HepG2 (cell line): ENCODE measurements at places on chromosomes 16 and 17. TPM values are rescaled to one million over a fixed set of nuclear protein-coding genes. Genes with fewer than 3 reads are reported as not detected.
A peak's percentile ranks its signal among the peaks of the same experiment; 100 is the strongest.

DNA sequence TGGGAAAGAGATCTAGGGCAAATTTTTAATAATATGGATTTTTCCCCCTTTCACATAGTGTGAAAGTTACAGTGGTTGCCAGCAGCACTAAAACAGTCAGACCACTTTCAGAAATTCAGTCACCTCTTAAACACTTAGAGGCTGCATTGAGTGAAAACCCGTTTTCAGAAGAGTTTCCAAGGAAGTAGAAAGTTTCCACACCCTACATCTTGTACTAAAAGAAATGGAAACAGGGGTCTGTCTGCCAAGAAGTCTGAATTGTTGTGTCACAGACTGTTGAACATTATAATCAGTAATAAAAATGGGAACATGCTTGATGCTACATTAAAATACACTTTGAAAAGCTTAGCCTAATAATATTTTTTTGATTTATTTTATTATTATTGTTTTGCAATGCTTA lies 278.9 kb upstream of the KCNJ16 start:
- no peak for DNase-seq

DNA sequence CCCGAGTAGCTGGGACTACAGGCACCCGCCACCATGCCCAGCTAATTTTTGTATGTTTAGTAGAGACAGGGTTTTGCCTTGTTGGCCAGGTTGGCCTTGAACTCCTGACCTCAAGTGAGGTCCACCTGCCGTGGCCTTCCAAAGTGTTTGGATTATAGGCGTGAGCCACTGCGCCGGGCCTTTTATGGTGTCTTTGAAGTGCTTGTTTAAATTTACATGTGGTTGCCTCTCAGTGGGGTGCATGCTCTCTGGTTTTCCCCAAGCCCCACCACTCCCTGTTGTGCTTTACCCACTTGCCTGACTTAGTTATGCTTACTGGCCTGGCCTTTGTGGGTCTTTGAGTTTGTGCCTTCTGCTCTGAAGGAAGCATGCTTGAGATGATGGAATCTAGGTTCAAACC lies 132.0 kb downstream of the PRKCB start:
- DNase-seq, result peak; percentile 56

DNA sequence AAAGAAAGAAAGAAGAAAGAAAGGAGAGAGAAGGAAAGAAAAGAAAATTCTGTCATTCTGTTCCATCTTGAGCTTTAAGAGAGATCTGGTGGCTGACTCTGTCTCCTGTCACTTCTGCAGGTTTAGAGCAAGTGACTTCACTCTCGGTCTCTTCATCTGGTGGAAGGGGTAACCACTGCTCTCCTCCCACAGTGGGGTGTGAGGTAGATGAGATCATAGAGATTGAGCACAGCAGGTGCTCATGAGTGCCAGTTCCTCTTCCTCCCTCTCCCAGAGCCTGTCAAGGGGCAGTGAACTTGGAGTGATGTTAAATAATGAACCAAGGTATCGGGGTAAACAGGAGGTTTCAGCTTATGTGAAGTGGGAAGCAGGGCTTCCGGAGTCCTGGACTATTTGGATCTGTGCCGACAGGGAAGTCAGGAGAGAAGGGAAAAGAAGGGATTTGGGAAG lies 47.7 kb downstream of the BEAN1 start:
- no peak for DNase-seq

DNA sequence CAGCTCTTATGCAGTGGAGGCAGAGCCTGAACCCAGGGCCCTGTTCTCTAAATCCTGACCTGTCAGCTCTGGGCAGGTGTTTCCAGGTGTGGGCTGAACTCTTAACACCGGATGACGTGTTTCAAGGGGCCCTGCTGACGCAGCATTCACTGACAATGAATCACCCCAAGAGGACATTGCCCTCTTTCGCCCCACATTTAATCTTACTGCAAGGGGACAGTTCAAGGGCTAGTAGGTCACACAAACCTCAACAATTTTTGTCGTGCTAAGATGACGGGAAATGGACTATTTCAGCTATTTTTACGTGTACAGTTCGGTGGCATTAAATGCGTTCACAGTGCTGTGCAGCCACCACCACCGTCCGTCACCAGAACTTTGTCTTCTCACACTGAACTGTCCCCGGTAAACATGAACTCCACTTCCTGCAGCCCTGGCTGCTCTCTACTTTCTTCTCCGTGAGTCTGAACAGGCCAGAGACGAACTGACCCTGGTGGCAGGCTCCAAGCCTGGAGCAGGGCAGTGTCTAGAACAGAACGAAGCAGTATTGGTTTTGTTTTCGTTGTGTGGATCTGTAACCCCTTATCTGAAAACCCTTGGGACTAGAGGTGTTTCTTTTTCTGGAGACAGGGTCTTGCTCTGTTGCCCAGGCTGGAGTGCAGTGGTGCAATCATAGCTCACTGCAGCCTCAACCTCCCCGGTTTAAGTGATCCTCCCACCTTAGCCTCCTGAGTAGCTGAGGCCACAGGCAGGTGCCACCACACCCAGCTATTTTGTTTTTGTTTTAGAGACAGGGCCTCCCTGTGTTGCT lies 88.4 kb upstream of the CIBAR2 start:
- DNase-seq, result peak; percentile 56

DNA sequence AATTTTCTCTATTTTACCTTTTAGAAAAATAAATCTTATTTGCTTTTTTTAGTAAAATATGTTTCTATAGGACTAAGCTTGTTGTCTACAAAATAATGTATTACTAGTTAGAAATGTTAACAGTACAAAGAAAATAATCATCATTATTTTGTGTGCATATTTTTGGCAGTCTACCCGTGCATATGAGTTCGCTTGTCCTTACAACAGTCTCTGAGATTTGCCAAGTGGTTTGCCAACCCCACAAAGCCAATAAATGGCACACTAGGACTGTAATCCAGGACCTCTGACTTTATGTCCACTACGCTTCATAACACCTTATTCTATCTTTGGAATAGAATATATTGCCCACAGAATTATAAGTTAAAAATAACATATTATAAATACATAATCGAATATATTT lies 152.0 kb downstream of the KCNJ2 start:
- no peak for DNase-seq

DNA sequence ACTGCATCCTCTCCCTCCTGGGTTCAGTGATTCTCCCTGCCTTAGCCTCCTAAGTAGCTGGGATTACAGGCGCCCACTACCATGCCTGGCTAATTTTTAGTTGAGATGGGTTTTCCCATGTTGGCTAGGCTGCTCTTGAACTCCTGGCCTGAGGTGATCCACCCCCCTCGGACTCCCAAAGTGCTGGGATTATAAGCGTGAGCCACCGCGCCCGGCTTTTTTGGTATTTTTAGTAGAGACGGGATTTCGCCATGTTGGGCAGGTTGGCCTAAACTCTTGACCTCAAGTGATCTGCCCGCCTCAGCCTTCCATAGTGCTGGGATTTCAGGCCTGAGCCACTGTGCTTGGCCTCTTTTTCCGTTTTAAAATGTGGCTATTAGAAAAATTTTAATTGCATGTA lies 343.8 kb upstream of the RBFOX1 start:
- DNase-seq, result no peak

GRCh38 chr16:1146409-1146808 lies 6.5 kb upstream of the CACNA1H start:
- DNase-seq, result no peak

DNA sequence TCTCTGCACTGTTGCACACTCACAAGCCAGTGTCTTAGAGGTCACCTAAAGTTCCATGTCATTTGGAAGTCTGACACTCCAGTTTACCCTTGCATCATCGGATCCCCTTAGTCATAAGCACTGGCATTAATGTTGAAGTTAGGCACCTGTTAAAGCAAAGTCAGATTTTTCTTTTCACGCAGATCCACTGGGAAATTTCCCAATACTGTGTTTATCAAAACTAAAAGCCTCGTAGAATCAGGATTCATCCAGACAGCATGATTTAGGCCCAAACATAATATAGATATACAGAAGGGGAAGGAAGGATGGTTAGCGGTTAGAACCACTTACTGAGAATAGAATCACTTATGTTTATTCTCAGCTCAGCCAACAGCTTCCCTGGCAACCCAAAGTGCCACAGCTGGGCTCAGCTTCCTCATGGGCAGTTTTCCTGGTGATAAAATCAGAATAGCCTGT lies 30.1 kb upstream of the HAPSTR1 start:
- no peak for DNase-seq

DNA sequence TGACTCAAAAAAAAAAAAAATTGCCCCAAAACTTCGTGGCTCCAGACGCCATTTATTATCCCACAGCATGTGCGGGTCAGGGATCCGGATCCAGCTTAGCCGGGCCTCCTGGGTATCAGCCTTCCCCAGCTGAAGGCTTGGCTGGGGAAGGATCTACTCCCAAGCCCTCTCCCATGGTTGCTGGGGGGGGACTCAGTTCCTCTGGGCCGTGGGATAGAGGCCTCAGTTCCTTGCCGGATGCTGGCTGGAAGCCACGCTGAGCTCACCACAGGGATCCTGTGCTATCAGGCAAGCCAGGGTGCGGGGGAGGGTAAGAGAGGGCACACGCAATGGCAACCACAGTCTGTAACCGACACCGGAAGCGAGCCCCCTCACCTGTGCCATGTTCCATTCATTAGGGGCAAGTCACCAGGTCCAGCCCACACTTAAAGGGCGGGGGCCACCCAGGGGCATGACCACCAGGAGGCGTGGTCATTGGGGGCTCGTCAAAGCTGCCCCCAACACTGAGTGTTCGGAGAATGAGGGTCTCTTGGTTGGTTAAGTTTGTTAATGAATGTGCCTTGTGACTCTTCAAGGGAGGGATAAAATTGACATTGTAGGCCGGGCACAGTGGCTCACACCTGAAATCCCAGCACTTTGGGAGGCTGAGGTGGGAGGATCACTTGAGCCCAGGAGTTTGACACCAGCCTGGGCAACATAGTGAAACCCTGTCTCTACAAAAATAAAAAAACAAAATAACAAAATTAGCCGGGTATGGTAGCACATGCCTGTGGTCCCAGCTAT lies 210.0 kb upstream of the GSE1 start:
- no peak for DNase-seq

DNA sequence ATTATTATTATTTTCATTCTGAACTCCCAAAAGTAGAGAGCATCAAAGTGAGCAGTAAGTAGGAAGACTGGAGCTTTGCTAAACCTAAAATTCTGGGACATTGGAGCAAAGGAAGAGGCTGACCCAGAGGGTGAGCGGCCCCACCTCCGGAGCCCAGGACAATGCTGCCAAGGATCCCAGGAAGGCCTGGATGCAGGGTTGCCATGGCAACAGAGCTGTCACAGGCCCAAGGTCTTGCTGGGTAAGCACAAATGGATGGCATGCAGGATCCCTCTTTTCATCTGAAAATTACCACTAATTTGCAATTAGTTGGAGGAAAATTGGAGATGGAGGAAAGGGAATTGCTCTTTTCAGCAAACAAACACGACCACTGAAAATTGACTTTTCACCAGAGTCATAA lies 457.9 kb upstream of the CDH5 start:
- no peak for DNase-seq

DNA sequence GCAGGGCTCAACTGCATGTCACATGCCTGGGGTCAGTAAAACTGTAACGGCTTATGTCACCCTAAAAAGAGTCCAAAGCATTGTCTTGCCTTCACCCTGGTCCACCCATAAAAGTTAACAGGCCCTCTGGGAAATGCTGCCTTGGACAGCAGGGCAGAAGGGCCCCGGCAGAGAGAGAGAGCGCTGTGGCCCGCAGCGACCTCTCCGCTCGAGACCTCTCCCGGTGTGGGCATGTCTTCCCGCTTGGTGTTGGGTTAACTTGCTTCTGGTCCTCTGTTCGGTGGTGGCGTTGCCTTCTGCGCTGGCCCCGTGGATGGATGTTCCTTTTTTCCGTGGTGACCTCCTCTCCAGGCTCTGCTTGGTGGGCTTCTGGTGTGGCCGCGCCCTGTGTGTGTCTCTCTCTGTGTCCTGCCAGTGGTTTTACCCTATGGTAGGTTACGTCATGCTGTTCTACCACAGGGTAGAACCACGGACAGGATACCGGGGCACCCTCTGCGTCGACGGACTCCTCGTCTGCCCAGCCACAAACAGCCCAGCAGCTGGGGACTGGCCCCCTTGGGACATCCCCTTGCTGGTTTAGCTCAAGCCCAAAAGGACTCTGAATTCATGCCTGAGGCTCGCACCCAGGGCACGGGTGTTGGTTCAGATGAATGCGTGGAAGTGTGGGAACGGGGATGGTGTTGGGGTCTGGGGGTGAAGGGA lies 18.3 kb upstream of the CLEC18A start:
- DNase-seq, result no peak

DNA sequence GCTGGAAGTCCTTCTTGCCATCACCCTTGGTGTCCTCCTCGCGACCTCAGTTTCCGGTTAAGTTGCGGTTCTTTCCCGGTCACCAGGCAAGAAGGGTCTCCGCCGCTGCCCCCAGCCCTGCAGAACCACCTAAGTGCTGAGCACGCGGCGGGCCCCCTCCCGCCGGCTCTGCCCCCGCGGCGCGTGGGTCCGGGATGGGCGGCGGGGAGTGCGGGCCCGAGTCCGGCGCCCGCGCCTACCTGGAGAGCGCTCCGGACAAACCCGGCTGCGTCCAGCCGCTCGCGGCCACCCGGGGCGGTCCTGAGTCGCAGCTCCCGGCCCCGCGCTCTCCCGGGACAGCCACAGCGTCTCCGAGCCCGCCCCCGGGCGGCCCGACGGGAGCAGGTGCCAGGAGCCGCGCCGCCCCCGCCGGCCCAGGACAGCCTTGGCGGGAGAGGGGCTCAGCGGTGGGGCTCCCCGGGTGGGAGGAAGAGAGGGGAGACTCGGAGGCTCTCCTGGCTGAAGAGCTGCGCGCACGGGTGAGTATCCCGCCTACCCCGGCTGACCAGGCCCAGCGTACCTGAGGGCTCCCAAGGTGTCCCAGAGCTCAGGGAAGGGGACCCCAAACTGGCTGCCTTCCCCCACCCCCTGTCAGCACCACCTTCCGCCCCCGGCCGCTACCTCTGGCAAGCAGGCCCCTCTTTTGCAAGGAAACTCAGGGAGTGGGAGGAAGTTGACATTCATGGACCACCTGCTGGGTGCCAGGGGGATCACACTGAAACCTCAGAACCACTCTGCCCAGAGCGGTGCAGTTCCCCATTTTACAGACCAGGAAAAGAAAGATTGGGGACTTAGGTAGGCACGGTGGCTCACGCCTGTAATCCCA lies 22.2 kb upstream of the C17orf113 start:
- no peak for DNase-seq

- DNase-seq, result peak; percentile 91
Measured at GRCh38 chr17:64773836-64774761, 112.0 kb upstream of the SMURF2 start.

TMEM238L gene
- total RNA-seq, result not detected in 2 replicates

EME1 gene
- total RNA-seq, result 17.3 and 24.6 TPM in 2 replicates

PRPSAP2 gene
- 58.9 and 68.2 TPM in 2 replicates for total RNA-seq

SLC38A8 gene
- total RNA-seq, result 0.24 TPM in 1 of 2 replicates, not detected in the other

SRL gene
- total RNA-seq, result not detected in 2 replicates

CCL13 gene
- total RNA-seq, result not detected in 2 replicates

LGALS9B gene
- total RNA-seq, result not detected in 2 replicates

USP6 gene
- total RNA-seq, result 0.04 TPM in 2 replicates
